CD4-positive, alpha-beta T cell treated with Interleukin-10 for 1 hour (primary cell): ENCODE measurements at places on chromosomes 3 and 15.

DNA sequence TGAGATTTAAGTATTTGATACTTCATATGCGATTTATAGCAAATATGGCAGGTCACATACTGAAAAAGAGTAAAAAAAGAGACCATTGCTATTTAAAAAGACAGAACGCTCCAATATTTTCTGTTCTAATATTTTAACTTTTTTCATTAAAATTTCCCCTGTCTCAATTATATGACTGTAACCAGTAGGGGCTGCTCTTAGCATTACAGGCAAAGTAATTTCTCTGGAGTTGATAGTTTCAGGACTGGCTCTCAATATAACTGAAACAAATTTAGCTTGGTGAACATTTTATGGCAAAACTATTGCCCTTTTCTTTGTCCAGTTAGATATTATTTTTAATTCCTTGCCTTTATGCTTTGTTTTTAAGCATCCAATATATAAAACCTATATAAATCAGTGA, 286.3 kb upstream of the ROBO2 start:
- no peak for DNase-seq

DNA sequence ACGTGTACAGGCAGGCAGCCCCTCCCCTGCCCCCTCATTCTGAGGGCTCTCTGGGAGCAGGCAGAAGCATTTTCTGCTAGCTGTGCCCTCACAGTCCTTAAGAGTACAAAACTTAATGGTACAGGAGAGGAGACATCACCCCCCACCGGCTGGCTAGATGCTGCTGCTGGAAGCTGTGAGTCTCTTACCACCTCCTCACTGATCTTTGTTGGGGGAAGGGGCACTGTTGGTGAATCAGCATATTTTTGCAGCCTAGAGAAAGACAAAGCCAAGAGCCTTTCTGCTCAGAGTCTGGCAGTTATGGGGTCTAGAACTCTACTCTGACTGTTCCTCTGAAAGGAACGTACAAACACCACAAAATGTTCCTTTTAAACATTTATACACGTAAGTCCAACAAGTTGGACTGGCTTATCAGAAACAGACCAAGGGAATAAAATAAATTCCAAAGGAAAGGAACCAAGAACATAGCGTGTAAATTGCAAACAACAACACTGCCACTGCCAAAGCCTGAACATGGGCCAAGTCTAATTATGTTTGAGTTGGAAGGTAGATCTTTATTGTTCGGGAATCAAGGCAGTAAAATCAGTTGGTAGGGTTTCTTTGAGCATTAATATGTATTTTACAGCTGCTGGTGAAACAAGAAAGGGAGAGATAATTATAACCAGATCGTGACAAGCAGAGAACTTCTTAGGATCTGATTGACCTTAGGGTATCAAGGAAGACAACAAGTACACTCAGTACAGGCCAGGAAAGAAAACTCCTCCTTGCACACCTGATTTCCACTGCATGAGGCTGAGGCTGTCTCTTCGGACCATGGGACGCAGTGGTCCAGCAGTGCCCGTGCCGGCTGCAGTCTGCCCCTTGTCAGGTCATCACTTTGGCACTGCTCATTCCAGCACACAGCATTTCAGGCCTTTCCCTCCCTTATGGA, 27.4 kb downstream of the CLK3 start:
- no peak for DNase-seq

DNA sequence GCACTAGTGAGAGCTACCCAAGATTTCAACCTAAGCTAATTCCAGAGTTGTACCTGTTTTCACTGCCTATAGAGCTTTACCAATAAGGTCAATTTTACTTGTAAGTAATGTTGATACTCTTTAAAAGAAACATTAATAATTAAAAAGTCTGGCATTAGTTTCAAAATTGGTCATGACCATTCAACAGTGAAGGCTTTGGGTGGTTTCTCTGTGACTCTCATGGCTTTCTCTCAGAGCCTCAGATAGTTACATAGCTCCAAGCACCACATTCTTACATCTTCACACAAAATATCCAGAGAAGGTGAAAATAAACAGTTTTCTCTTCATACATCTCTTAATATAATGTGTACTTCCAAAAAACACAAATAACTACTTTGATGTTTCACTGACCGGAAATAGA, 61.5 kb upstream of the TCF12 start:
- no peak for DNase-seq

GRCh38 chr3:64299206-64299605, 73.9 kb upstream of the PRICKLE2 start:
- no peak for DNase-seq

DNA sequence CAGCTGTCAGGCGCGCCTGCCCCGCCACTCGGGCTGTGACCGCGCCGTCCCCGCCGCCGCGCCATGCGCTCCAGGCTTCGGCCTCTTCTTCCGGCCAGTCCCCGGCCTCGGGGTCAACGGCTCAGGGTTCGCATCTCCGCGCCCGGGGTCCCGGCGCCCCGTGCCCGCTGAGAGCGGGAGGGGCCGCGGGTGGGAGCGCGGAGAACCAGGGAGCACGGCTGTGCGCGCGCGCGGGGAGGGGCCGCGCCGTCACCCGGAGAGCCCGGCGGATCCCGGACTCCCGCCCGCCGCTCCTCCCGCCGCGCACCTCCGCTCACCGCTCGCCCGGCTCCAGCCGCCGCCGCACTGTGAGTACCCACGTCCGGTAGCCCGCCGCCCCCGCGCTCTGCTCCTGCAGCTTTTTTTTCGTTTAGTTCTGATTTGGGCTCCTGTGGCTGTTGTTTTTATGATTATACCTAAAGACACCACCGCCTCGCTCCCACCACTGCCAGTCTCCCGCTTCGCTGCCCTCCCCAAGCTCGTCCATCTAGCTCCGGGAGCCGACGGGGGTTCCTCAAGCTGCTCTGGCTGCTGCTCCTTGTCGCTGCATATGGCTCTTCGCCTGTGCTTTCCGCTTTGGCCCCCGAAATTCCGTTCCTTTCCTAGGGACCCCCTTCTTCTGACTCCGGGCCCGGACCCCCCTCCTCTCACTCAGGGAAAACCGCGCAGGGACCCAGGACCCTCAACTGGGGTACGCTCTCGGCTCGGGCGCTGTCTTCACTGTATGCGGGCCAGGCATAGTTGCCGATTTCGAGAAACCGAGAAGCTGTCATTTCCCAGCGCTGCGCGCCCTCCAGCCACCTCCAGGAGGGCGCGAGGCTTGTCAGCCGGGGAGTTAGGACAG, 1.8 kb upstream of the SKOR1 start:
- no peak for DNase-seq

DNA sequence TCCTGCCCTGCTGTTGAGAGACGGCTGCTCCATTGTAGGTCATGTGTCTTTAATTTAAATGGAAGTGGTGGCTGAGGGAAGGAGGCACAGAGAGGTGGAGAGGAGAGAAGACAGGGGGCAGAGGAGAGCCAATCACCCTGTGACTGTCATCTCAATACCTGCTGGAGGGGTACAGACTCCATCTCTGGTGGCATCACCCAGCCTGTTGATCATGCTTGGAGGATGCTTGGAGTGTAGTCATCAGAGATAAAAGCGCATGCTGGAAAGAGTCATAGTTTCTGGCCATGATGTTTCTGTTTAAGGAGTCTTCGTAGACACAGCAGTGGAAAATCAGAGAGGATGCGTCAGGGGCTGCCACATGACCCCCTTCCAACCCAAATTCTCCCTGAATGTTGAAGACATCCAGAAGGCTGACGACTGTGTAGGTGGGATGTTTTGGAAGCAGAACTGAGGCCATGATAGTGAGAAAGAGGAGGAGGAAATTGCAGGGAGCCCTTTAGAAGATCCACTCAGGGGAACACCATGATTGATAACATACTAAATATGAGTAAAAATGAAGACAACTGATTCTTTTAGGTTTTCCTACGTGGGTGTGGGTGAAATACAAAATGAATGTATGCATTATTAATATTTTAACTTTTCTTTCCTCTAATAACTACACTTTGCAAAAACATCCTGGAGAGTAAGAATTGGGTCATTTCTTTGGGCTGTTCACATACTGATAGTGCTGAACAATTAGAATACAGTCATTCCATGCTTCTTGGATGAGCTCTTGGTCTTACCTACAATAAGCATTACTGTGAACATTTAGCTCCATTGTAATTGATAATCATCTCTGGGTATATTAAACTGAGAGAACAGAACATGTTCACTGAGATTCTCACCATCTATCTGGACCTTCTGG, 210.6 kb upstream of the ATP10A start:
- DNase-seq = no peak

DNA sequence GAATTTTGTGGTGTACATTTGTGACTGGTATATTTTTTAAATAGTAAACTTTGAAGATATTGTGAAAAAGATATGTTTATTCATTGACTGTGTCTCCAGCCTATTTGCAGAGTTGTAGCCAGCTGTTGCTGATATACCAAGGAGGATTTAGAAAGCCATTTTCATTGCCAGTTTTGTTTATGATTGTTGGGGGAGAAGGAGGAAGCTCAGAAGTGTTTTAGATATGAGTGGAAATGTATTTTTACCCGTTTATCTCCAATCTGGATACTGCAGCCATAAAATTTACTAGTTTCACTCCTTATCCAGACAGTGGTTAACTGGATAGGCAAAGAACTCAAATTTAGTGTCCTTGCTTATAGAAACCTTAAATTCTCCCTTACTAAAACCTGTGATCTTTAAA, 18.8 kb downstream of the ATP11B start:
- DNase-seq = no peak

- no peak for DNase-seq
Observed at GRCh38 chr3:154884952-154885351, 195.2 kb upstream of the MME start.

GRCh38 chr3:25532431-25533162, 104.5 kb downstream of the RARB start:
- peak; percentile 2 for DNase-seq

- peak; percentile 50 for DNase-seq
Observed at GRCh38 chr15:44501768-44502366, 35.1 kb upstream of the EIF3J start.

GRCh38 chr15:57550640-57551039, 41.1 kb upstream of the MYZAP start:
- DNase-seq = no peak

DNA sequence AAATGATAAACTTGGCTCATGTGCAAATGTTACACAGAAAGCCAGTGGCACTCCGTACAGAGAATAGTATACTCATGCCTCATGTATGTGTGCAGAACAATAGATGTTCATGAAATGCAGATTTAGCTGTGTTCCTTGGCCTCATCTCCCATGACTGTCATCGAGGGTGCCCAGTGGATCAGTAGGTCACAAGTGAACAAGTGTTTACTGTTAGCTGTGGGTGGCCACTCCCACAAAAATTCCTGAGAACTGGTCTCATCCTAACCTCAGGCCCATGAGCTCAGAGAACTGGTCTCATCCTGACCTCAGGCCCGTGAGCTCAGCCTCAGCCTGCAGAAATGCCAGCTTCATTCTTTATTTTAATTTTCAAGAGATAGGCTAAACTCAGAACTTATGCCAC, 124.1 kb downstream of the GADL1 start:
- no peak for DNase-seq
